ENCODE measurements at places on chromosomes 3 and 15. TPM values are rescaled to one million over a fixed set of nuclear protein-coding genes. Genes with fewer than 3 reads are reported as not detected.

Gene CCR8
- total RNA-seq, result not detected

Gene TM4SF4
- total RNA-seq, result 0.60 TPM

Gene LYZL4
- not detected for total RNA-seq

Gene POLQ
- 0.48 TPM for total RNA-seq

Gene SCN11A
- 0.29 TPM for total RNA-seq

Gene MED12L
- 1.00 TPM for total RNA-seq

Gene SYNPR
- total RNA-seq, result not detected

Gene GPR149
- not detected for total RNA-seq

Gene KLHL6
- 3.0 TPM for total RNA-seq

Gene DNAH1
- 9.4 TPM for total RNA-seq

Gene KLHL40
- total RNA-seq, result not detected

Gene SEC22A
- 14.9 TPM for total RNA-seq

Gene C3orf85
- total RNA-seq, result not detected

Gene STAB1
- 303 TPM for total RNA-seq

Gene AP3B2
- total RNA-seq, result 1.4 TPM

Gene NMNAT3
- total RNA-seq, result 4.3 TPM

Gene SHC4
- 9.7 TPM for total RNA-seq

Gene MNS1
- 1.5 TPM for total RNA-seq

Gene RGMA
- 33.9 TPM for total RNA-seq

Gene BCL2A1
- 3.6 TPM for total RNA-seq

Gene CTNNB1
- total RNA-seq, result 411 TPM

Gene PPIB
- 457 TPM for total RNA-seq

Gene CEMIP
- 0.62 TPM for total RNA-seq

Gene HGD
- 0.83 TPM for total RNA-seq

Gene CXCR6
- total RNA-seq, result 0.76 TPM

Gene RFC4
- 12.4 TPM for total RNA-seq

Gene SMCO1
- total RNA-seq, result not detected

Gene ALDH1A3
- total RNA-seq, result 29.9 TPM

Gene CCDC191
- 2.7 TPM for total RNA-seq

Gene MAGEL2
- total RNA-seq, result 0.32 TPM

Gene C2CD4A
- not detected for total RNA-seq

Gene ROBO2
- total RNA-seq, result 1.4 TPM

Gene ERICH6
- not detected for total RNA-seq

Gene ADAMTS9
- 82.8 TPM for total RNA-seq

Gene MITF
- total RNA-seq, result 25.9 TPM

Gene ZPLD1
- total RNA-seq, result 12.3 TPM

Gene BOC
- total RNA-seq, result 51.6 TPM

Gene NTRK3
- 34.3 TPM for total RNA-seq

Gene TRA2B
- 84.5 TPM for total RNA-seq

Gene TMA7
- total RNA-seq, result 112 TPM

Gene GOLGA6L4
- 5.0 TPM for total RNA-seq

Gene FBXO40
- 1.5 TPM for total RNA-seq

Gene SENP2
- 29.3 TPM for total RNA-seq

Gene SLCO3A1
- total RNA-seq, result 26.6 TPM

Gene SERPINI2
- 0.81 TPM for total RNA-seq

Gene CD80
- 1.3 TPM for total RNA-seq

Gene ZMAT3
- total RNA-seq, result 28.4 TPM

Gene ANKRD63
- not detected for total RNA-seq

Gene GRIP2
- 3.7 TPM for total RNA-seq

Gene ANKRD34C
- 0.19 TPM for total RNA-seq

Gene NEK10
- 0.65 TPM for total RNA-seq

Gene FOXB1
- not detected for total RNA-seq

Measured in posterior vena cava (tissue), 2 donors.